Right renal pelvis (tissue), 4 donors: ENCODE measurements at places on chromosomes 1 and 21. TPM values are rescaled to one million over a fixed set of nuclear protein-coding genes. Genes with fewer than 3 reads are reported as not detected.

- DNase-seq, result no peak
Observed at GRCh38 chr1:81578867-81579266, 221.9 kb upstream of the ADGRL2 start.

KCNJ15 gene
- polyA plus RNA-seq, result 231 TPM

DNA sequence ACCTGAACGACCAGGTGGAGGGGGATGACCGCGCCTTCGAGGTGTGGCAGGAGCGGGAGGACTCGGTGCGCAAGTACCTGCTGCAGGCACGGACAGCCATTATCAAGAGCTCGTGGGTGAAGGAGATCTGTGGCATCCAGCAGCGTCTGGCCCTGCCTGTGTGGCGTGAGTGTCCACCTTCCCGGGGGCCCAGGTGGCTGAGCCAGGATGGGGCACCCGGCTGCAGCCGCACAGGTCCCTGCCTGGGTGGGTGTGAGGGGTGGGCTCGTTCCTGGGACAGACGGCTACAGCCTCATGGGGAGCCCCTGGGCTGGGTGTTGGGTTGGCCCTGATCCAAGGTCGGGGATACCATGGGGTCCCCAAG, 65.2 kb downstream of the TRIM11 start:
- no peak for DNase-seq

KLHDC8A gene
- 2.4 TPM for polyA plus RNA-seq
